ENCODE measurements at places on chromosomes 12 and 14.

DNA sequence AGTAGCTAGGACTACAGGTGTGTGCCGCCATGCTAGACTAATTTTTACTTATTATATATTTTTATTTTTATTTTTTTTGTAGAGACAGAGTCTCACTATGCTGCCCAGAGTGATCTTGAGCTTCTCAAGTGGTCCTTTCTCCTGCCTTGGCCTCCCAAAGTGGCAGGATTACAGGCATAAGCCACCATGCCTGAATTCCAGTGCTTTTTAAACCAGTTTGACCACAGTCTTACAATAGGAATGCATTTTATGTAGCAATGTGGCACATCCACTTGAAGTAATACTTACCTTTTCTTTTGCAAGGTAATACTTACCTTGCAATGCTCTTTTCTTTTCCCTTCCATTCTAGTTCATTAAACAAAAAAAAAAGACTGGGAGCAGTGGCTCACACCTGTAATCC lies 38.0 kb upstream of the CPM start:
- no peak for DNase-seq

DNA sequence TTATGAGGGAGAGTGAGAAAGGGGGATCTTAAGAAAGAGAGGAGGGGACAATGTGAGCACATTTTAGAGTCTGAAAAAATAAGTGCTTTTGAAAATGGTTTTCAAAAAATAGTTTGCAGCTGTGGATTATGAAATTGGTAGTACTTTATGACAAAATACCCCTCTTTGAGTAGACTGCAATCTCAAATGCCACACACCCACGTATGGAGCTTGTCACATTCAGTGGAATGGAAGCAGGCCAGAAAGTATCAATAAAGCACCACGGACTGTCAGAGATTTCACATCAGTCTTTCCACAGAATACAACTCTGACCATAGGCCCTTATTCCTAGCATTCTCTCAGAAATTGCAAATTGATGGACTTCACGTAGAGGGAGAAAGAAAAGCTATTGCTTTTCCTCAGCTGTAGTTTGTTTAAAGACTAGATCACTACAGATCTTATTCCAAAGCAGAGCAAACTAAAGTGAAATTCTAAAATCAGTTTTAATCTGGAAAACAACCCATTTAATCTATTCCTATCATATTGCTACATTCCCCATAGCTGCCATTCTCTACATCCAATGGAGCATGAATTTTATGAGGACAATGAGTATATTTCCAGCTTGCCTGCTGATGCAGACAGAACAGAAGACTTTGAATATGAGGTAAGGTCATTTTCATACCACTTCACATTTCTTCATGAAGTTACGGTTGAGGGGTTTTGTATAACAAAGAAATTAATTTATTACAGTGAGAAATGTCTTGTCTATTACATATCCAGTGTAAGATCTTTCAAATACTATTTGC lies 321.3 kb downstream of the PDZRN4 start:
- no peak for DNase-seq

DNA sequence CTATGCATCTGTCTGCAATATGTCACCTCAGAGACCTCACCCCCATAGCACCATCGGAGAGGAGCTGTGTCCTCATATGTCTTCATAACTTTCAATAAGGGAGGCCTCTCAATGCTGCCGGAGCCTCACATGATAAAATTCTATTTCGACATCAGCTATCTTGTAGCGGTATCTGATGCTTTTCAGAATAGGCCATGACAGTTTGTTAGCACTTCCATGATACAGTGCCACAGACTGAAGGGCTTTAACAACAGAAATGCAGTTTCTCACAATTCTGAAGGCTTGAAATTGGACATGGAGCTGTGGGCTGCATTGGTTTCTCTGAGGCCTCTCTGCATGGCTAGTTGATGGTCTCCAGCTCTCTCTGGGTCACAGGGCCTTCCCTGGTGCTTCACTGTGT lies 125.0 kb upstream of the PZP start:
- DNase-seq, result no peak

- DNase-seq, result no peak
Observed at GRCh38 chr12:65504417-65504816, 225.9 kb downstream of the MSRB3 start.

DNA sequence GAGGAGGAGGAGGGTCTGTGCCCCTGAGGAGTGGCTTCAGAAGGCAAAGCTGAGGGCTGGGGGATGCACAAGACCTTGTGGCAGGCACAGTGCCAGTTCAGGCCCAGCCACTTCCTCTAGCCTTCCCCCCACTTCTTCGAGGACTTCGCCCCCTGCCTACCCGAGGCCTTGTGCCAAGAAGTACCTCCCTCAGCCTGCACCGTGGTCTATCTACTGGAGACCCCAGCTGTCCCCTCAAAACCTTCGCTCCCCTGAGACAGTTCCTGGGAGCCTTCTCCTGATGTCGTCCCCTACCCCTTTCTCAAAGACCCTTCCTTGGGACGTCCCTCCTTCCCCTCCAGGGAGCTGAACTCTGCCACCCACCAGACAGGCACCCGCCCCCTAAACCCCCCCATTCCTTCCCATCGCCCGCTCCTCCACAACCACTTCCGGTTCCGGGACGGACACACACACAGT lies 604 bp downstream of the ZNF384 start:
- DNase-seq, result no peak

GRCh38 chr14:74545386-74545785 lies 51.8 kb downstream of the ISCA2 start:
- no peak for DNase-seq

- no peak for DNase-seq
Observed at GRCh38 chr12:42483521-42483790, 106.1 kb downstream of the PRICKLE1 start.

DNA sequence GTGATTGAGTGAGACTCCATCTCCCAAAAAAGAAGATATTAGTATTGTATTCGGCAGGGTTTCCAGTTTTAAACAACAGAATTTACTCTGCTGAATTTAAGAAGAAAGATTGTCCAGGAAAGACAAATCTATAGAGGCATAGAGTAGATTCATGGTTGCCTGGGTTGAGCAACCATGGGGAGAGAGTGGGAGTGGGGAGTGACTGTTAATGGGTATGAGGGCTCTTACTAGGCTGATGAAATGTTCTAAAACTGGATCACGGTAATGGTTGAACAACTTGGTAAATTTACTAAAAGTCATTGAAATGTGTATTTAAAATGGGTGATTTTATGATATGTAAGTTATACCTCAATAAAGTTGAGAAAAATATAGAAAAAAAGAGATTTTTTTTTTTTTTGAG lies 13.9 kb upstream of the C12orf76 start:
- DNase-seq, result no peak

DNA sequence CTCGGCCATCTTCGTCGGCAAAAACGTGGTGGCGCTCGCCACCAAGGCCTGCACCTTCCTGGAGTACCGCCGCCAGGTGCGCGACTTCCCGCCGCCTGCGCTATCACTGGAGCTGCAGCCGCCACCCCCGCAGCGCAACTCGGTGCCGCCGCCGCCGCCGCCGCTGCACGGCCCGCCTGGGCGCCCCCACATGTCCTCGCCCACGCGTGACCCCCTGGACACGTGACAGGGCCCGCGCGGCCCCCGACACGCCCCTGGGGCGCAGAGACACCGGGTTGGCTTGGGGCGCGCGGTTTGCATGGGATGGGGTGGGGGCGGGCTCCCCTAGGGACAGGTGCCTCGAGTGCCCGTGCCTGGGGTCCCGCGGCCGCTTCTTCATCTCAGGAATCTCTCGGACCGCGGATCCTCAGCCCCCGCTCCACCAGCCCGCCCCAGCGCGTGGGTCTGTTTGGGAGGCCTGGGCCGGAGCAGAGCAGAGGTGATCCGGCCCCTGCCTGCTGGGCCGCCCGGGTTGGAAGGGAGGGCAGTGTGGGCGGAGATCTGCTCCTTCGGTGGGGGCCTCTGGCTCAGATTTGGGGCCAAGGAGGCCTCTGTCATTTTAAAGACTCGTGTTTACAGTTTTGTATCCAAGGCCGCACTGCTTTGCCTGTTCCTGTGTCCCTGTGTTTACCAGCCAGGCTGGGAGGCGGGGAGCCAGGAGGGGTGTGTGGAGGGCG lies 3.3 kb downstream of the TMEM121 start:
- no peak for DNase-seq

DNA sequence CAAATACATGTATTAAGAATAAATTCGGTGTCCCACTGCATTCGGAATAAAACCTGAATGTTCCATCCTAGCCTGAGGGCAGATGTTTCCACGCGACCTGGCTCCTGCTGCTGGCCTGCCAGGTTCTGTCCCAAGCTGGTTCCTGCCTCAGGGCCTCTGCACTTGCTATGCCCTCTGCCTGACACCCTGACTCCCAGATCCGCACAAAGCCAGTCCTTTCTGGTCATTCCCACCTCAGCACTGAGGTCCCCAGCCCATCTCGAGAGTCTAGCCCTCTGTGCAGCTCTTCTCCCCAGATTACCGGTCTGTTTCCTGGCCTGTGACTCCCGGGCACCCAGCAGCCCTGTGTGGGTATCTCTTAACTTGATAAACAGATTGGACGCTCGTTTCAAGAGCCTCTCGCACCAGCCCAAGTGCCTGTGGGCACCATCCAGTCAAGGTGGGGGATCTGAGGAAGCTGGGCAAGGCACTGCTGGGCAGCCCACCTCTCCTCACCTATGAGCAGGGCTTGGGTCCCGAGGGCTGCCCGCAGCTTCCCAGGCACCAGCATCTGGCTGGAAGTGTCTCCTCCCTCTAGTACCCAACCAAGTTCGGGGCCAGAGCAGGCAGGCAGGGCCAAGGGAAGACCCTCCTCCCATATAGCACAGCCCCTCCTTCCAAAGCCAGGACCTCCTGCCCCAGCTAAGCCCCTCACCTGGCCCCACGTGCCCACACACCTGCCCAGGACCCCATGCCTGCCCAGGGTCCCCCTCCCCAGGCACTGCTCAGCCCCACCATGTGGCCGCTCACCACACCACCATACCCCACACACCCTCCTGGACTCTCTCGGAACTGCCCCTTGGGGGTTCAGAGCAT lies 132.2 kb downstream of the NCOR2 start:
- DNase-seq, result no peak

All from muscle of arm (tissue), 14 donors.